ENCODE measurements at places on chromosomes 6 and 20.

GRCh38 chr6:66558189-66558588 is 851.2 kb upstream of the EYS start:
- DNase-seq: no peak

- no peak for DNase-seq
These were observed 147.4 kb downstream of the FOXC1 start for GRCh38 chr6:1757131-1757530.

DNA sequence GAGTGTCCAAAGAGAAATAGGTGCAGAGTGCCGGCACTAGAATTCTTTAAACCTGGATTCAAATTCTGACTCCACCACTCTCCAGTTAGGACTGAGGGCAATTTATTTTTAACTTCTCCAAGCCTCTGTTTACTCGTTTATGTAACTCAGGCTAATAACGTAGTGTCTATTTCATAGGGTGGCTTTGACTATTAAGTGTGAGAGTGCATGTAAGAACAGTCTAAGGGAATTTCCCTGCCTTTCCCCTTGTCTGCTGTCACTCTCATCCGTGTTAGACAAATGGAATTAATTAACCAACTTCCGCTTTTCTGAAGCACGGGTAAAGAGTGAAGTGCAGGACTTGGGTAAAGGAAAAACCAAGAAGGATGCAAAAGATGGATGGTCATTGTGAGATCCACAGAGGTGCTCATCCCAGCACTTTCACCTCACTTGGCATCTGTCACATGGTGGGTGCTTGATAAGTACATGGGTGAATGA is 4.1 kb upstream of the ZKSCAN8 start:
- no peak for DNase-seq

- DNase-seq: no peak
These were observed 167.8 kb downstream of the CARMIL1 start for GRCh38 chr6:25446830-25447569.

DNA sequence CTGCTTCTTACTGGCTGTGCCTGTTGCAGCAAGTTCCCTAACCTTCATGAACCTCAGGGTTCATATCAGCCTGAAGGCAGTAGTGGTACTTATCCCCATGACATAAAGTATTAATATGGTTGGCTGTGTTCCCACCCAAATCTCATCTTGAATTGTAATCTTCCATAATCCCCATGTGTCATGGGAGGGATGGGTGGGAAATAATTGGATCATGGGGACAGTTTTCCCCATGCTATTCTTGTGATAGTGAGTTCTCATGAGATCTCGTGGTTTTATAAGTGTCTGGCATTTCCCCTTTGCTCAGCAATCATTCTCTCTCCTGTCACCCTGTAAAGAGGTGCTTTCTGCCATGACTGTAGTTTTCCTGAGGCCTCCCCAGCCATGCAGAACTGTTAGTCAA is 61.8 kb downstream of the FAM229B start:
- no peak for DNase-seq

GRCh38 chr6:42451333-42452170 is at the start of gene TRERF1:
TSS of gene TRERF1 (minus strand) at chr6:42451926. CDS start at chr6:42269590, 182,336 bp downstream.
- peak; percentile 64 for DNase-seq

DNA sequence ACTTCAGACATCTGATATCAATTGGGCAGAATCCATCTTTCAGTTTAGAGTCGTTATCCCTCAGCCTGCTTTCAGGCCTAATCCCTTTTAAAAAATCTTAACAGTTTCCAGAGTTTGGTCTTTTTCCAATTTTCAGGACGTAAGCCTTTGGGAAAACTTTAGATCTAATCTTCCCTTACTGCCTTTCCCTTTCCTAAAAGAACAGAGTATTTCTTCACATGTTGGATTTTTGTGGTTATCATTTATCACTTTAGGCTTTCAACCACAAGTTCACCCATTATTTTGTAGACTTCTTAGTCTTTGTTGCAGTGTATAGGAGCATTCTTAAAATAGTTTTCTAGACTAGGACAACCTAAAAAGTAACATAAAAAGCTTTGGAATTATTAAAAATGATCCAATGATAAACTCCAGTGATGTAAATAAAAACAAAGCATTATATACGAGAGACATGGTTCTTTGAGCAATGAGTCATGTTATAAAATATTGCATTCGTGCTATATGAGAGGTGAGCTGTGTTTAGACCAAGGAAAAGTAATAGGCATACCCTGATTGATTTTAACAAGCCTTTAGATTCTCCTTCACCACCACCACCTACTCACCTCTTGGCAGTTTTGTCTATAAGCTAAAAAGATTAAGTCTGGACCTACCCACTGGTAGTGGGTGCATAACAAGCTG is 90.4 kb upstream of the MCHR2 start:
- DNase-seq: no peak

DNA sequence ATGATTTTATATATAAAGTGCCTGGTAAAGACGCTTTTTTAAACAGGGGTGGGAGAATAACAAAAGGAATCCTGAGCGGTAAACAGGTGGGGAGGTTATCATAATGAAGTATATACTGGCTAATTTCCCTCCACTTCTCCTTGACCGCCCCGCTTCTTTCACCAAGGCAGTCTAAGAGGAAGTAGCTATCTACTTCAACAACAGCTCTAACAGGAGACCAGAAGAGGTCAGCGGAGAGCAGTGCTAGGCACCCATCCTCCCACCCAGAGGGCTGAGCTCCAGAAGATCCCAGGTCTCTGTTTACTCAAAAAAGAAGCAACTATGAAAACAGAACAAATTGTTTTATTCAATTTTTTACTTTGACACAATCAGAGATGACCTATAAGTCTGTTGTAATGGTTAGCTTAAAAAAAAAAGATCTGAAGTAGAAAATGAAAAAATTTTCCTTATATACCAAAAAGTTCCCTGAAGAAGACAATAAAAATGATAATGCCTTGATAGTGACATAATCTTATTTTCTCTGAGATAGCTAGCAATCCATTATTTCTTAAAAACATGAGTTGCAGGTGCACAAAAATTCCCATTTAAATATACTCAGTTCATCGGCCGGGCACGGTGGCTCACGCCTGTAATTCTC is 141.1 kb downstream of the PDSS2 start:
- no peak for DNase-seq
